Stimulated activated CD8-positive, alpha-beta memory T cell treated with anti-CD3 and anti-CD28 coated beads, Interleukin-2, amount 100 ng/mL, for 1 hour (primary cell): ENCODE measurements at places on chromosomes 1 and 21.

DNA sequence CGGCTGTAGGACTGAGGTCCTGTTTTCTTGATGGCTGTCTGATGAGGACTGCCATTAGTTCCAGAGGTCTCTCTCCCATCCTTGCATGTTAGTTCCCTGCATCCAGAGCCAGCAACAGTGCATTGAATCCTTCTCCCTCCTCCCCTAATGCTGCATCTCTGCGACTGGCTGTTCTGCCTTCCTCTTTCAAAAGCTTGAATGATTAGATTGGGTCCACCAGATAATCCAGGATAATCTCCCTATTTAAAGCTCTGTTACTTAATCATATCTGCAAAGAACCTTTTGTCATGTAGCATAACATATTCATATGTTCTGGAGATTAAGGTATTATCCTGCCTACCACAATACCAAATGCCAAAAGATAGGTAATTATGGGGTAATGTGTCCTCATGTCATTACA lies 377.5 kb downstream of the GPATCH2 start:
- no peak for DNase-seq

- no peak for DNase-seq
Observed at GRCh38 chr1:147504801-147505311, 36.4 kb upstream of the BCL9 start.

DNA sequence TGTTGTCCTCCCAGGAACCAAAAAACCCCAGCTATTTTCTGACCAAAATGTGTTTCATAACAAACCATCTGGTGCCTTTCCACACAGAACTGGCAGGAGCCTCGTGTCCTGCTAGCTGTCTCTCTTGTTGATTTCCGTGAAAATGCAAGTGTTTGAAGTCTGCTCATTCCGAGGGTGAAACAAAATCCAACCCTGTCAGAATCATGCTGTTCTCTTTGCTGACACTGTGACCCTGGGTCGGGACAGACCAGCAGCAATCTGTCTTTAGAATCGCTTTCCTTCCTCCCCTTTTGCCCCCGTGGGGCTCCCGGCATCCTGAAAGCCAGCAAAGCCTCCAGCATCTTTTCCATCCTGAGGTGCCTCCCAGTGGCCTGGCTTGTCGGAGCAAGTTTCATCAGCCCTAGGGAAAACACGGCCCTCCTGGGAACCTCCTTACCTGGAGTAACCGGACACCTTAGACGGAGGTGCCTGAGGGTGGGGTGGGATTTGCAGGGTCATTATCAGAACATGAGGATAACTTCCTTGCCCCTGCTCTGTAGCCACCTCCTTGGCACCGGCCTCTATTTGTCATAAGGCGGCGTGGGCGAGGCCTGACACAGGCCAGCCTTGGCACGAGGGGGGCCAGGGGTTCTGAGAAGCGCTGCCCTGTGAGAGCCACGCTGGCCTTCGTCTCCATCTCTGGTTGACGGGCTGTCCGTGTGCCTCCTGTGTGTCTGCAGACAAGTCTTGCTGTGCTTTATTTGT lies 24.9 kb downstream of the LDLRAP1 start:
- no peak for DNase-seq

GRCh38 chr1:157235307-157235706 lies 97.1 kb upstream of the ETV3 start:
- no peak for DNase-seq

DNA sequence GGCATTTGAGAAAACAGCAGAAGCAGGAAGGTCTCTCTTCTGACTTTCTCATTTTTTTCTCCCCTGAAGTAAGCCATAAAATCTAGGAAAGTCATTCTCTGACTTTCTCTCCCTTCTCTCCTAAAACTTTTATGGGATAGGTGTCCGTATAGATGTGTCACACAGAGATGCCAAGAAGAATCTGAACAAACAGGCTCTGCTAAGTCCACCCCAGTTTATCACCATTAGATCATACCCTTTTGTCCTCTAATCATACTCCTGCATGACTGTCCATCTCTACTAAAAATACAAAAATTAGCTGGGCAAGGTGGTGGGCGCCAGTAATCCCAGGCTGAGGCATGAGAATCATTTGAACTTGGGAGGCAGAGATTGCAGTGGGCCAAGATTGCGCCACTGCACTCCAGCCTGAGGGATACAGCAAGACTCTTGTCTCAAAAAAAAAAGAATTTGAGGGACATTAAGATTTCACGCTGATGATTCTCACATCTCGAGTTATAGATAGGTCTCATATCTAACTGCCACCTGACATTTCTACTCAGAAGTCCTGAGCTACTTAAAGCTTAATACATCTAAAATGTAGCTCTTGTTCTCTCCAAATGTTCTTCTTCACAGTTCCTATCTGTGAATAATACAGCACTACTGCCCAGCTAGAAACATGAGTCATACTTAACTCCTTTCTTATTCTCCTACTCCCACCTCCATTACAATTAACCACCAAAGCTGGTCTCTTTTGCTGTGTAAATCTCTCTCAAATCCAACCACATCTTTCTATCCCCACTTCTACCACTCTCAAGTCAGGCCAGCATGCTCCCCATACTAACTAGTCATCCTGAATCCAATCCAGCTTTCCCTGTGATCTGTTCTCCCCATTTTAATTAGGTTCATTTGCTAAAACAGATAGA lies 47.7 kb downstream of the ZNF644 start:
- DNase-seq: no peak

DNA sequence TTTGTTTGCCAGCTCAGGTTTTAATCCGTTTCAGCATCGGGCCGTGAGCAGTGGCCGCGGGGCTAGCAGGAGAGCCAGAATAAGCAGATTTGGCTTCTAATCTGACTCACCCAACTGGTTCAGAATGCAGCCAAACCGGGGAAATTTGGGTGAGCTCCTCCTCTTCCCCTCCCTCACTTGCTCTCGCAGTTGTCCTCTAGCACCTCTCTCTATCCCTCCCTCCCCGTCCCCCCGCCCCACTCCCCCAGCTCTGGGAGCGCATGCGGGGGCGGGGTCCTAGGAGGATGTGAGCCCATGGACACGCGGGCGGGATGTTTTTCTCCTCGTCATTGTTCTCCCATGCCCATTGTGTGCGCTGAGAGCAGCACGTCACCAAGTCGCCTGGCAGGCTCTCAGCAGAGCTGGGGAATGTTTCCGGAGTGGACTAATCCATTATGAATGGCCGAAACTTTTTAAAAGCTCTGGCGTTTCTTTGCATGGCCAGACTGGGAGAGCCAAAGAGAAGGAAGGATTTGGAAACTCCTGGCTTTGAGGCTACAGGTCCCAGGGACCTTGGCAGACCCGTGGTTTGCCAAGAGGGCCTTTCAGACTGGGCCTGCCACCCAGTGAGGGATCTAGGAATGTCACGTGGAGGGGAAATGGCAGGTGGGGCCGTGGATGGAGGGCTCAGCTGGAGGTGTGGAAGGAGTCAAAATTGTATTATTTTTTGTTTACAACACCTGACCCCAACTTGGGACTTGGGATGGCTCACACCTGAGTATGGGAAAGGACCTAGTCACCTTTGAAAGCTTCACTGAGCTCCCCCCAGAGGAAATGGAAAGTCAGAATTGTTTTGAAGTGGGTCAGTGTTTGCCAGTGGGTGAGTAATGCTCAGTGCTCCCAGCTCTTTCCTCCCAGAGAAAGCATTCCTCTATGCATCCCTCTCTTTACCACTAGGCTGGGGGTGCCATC lies 39.2 kb downstream of the CDK18 start:
- no peak for DNase-seq

- no peak for DNase-seq
Observed at GRCh38 chr1:29177022-29177705, 4.5 kb downstream of the SRSF4 start.

- DNase-seq: no peak
Observed at GRCh38 chr1:31127266-31127665, 61.7 kb upstream of the PUM1 start.

DNA sequence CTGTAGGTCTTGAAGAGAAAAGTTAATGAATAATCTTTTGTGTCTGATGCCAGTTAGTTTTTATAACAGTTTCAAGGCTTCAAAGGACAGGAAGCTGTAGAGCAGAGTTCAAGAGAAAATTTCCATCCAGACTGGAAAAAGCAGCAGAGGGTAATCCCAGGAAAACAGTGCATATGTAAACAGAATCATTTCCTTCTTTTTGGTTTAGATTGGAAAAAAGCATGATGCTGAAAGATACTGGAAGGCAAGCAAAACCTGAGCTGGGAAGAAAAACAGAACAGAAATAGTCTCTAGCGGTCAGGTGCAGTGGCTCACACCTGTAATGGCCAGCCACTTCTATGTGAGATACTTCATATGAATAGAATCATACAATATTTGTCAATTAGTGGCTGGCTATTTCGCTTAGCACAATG lies 71.9 kb downstream of the ZSWIM5 start:
- DNase-seq: no peak

DNA sequence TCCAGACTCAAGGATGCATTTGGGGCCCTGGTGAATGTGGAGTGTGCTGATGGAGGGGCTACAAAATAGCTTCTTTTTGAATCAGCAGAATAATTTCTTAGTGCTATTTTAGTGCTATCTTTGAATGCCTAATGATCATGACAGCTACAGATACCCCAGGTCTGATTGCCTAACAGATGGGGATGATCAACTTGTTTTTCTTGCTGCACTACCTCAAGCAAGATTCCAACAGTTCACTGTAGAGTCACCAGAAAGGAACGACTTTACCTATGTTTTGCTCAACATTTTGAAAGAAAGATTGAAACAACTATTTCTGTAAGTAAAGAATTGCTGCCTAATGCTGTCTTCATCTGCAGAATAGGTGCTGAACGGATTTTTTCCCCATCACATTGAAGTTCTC lies 42.6 kb upstream of the VAV3 start:
- DNase-seq: no peak

- DNase-seq: no peak
Observed at GRCh38 chr1:18635891-18636595, 5.4 kb downstream of the PAX7 start.

- no peak for DNase-seq
Observed at GRCh38 chr1:70672442-70672888, 261.4 kb downstream of the CTH start.

DNA sequence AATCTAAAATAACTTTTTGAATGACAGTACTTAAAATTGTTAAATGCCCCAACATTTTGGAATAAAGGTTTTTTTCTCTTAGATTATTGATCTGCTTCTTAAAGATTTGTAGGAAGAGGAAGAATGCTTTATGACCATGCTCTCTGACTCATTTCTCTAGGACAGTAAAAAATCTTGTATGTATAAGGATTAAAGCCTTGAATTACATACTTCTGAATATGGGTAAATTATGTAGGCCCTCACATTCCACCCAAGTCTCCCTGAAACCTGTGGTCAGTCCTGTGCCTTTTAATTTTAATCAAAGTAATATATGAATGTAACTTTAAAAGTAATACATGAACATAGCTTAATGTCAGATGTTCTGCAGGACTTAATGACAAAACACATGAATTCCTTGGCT lies 50.5 kb downstream of the ABCD3 start:
- DNase-seq: no peak

DNA sequence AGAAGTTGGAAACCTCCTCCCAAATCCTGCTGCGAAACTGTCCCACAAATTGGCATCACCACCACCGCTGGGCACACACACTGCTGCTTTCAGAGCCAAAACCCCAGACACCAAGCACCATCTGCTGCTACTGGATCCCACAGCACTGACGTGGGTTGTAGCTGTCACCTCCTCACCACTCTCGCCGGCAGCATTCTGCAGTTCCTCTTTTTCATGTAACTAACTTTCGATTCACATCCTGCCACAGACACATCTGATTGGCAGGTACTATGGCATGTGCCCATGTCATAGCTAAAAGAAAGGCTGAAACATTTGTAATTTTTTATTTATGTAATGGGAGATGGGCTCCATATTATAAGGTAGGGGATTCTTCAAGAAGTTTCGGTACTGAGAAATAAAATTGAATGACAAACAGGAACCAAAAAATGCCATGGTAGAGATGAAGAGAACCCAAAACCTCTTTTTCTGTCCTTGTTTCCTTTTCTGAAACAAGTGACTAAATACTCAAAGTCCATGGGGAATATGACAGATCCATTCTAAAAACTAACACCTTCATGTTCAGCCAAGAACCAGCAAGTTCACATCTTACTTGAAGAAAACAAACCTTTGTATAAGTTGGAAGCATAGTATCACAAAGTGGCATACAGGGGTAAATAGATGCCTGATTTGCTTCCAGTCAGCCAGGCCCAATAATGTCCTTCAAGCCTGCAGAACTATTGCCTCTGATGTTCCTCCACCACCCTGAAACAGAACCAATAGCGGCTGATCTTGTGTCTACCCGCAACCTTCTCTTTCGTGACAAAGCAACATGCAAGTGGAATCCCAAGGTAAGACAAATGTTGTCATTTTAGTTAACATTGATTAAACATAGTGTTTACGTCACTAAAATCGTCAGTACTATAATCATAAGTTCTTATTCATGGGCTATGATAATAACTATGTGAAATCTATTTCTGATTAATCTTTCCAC lies 26.6 kb upstream of the RGS13 start:
- DNase-seq: peak; percentile 18

DNA sequence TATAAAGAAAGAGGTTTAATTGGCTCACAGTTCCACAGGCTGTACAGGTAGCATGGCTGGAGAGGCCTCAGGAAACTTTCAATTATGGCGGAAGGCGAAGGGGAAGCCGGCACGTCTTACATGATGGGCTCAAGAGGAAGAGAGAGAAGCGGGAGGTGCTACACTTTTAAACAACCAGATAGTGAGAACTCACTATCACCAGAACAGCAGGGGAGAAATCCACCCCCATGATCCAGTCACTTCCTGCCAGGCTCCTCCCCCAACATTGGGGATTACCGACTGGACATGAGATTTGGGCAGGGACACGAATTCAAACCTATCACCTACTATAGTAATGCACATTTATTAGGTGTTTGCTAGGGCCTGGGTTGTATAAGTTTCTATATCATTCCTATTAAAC lies 117.8 kb downstream of the ZMYM4 start:
- no peak for DNase-seq

- no peak for DNase-seq
Observed at GRCh38 chr1:13483946-13484345, 29.9 kb downstream of the LRRC38 start.

DNA sequence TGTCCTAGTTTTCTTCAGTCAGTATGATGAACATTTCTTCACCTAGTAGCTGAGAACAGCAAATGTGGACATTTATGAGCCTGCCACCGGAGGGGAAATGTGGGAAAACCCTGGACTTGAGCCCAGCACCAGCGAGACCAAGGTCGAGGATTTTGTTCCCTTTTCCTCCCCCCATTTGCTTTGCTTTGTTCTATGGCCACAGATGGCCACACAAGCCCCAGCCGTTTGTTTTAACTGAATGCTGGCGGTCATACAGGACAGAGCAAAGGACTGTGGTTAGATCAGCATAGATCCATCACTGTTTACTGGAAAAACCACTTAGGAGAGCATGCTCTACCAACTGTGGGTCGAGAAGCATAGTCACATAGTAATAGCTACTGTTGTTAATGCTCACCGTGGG lies 20.9 kb downstream of the SH2D2A start:
- DNase-seq: no peak

GRCh38 chr1:228417061-228417460 lies 400 bp upstream of the TRIM17 start:
- DNase-seq: no peak
